ENCODE measurements at places on chromosomes 2 and 18.

DNA sequence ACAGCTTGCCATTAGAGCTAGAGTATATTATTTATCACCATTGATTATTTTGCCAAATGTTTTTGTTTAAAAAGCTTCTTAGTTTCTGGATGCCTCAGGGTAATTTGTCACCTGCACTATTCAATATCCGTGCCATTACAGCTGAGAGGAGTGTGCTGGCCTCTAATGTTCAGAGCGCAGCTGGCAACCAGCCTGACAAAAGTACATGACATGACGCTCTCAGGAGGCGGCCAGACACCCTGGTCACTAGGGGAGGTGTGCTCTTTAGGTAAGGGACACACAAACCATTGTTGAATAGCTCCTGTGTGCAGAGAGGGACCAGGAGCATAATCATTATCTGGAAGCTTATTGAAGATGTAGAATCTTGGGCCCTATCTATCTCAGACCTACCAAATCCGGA is 20.3 kb downstream of the LIMS1 start:
- DNase-seq: no peak

GRCh38 chr18:70181015-70181414 is 24.5 kb downstream of the RTTN start:
- no peak for DNase-seq

- DNase-seq: no peak
These were observed 2.7 kb downstream of the STK16 start for GRCh38 chr2:219247678-219248642.

DNA sequence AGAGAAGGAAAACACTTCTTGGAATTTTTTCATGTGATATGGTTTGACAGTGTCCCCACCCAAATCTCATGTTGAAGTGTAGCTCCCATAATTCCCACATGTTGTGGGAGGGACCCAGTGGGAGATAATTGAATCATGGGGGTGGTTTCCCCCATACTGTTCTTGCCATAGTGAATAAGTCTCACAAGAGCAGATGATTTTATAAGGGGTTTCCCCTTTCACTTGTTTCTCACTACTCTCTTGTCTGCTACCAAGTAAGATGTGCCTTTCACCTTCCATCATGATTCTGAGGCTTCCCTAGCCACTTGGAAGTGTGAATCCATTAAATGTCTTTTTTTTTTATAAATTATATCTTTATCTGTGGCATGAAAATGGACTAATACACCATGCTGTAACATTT is 250.7 kb downstream of the LPIN1 start:
- no peak for DNase-seq

All from stimulated activated CD8-positive, alpha-beta memory T cell treated with anti-CD3 and anti-CD28 coated beads, Interleukin-4, amount 100 ng/mL, for 4 hours (primary cell).